ENCODE measurements at places on chromosomes 1 and 21. TPM values are rescaled to one million over a fixed set of nuclear protein-coding genes. Genes with fewer than 3 reads are reported as not detected.
A peak's percentile ranks its signal among the peaks of the same experiment; 100 is the strongest.

GRCh38 chr1:159921251-159921650 is 4.1 kb downstream of the TAGLN2 start:
- no peaks in the 10 kb centered on the region for H3K4me1 ChIP-seq
- no peak overlapping the region for H3K27ac ChIP-seq
- no peaks in the 10 kb centered on the region for H3K27me3 ChIP-seq
- no peak overlapping the region for H3K4me3 ChIP-seq
- DNase-seq = no peak

KIF2C gene
- 0.84 TPM for total RNA-seq

PPIAL4G gene
- total RNA-seq = 0.09 TPM

GRCh38 chr1:187911820-187912219 is 1083.1 kb downstream of the PLA2G4A start:
- H3K36me3 ChIP-seq = no peaks in the 10 kb centered on the region
- H3K4me1 ChIP-seq = no peaks in the 10 kb centered on the region
- H3K4me3 ChIP-seq = no peak overlapping the region

- no peak overlapping the region for H3K4me3 ChIP-seq
- no peaks in the 10 kb centered on the region for H3K27me3 ChIP-seq
- DNase-seq = no peak
- no peaks in the 10 kb centered on the region for H3K36me3 ChIP-seq
- no peaks in the 10 kb centered on the region for H3K4me1 ChIP-seq
Measured at GRCh38 chr1:222783051-222783450, 31.8 kb upstream of the DISP1 start.

SSX2IP gene
- 11.9 TPM for total RNA-seq

SLFNL1 gene
- 0.69 TPM for total RNA-seq

DNA sequence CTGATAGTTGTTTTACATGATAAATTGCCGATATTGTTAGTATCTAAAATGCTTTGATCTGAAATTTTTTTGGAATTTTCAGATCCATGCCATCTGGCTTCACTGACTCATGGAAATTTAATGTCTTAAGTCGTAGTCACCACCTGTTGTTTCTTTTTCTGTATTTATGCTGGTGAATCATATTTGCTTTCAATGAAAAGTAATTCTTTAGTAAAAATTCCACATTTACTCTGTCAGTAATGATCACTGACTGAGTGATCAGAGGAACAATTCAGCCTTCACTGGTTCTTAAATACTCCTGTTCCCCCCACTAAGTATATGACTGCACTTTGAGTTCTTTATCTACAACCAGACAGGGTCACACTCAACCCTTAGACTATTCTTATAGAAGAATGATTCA is 185.6 kb upstream of the NRIP1 start:
- DNase-seq = no peak
- H3K27me3 ChIP-seq = no peaks in the 10 kb centered on the region
- H3K27ac ChIP-seq = no peak overlapping the region
- H3K4me1 ChIP-seq = no peaks in the 10 kb centered on the region
- H3K4me3 ChIP-seq = no peak overlapping the region
- no peaks in the 10 kb centered on the region for H3K36me3 ChIP-seq

GRCh38 chr21:45347712-45348499 is 57.1 kb upstream of the COL18A1 start:
- no peak overlapping the region for H3K27ac ChIP-seq
- peak; percentile 54 for DNase-seq
- H3K36me3 ChIP-seq = no peaks in the 10 kb centered on the region
- H3K27me3 ChIP-seq = no peaks in the 10 kb centered on the region
- no peaks in the 10 kb centered on the region for H3K4me1 ChIP-seq

GRCh38 chr1:148385371-148386030 is 97.6 kb downstream of the PPIAL4G start:
- no peaks in the 10 kb centered on the region for H3K4me1 ChIP-seq
- H3K27ac ChIP-seq = no peak overlapping the region
- H3K36me3 ChIP-seq = no peaks in the 10 kb centered on the region

GRCh38 chr1:217078078-217078690 is 355.0 kb upstream of the ESRRG start:
- no peak overlapping the region for H3K27ac ChIP-seq
- no peaks in the 10 kb centered on the region for H3K4me1 ChIP-seq
- no peaks in the 10 kb centered on the region for H3K36me3 ChIP-seq
- no peaks in the 10 kb centered on the region for H3K27me3 ChIP-seq
- no peak overlapping the region for H3K4me3 ChIP-seq

DNA sequence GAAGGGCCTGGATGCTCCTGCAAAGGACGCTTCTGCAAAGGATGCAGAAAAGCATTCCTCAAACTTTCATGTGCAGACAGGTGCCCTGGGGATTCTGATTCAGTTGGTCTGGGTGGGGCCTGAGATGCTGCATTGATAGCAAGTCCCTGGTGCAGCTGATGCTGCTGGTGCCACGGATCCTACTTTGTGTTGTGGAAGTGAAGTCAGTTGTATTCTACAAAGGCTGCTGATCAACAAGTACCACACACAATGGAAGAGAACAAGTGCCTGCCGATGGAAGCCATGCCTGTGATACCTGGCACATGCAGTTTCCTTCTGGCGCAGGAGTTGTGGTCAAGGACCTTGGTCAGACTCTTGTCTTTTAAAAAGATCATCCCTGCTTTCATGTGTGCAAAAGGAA is 478.8 kb downstream of the CAMTA1 start:
- no peaks in the 10 kb centered on the region for H3K36me3 ChIP-seq
- H3K27me3 ChIP-seq = no peaks in the 10 kb centered on the region
- no peak for DNase-seq
- no peak overlapping the region for H3K27ac ChIP-seq
- H3K4me1 ChIP-seq = no peaks in the 10 kb centered on the region
